ENCODE measurements at places on chromosomes 2 and 18.

GRCh38 chr2:202786842-202787241 lies 84.7 kb downstream of the ICA1L start:
- DNase-seq: no peak

DNA sequence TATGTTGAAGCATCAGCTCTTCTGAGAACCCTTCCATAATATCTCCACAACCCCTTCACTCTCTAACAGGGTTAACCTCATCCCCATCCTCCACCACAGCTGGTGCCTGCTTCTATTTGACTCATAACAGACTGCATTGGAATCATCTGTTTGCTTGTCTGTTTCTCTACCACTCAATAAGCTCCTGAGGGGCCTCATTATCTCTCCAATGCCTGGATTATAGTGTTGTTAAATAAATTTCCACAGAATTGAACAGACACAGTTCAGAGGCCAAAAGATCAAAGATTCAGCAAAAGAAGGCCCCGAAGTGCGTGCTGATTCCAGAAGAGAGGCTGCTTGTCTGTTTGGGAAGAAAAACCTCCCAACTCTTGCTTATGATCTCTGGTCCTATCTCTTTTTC lies 33.7 kb upstream of the FAM98A start:
- no peak for DNase-seq

GRCh38 chr2:41123341-41123740 lies 671.5 kb upstream of the SLC8A1 start:
- DNase-seq: no peak

- DNase-seq: no peak
These were observed 807.5 kb downstream of the MBD2 start for GRCh38 chr18:53417003-53417402.

DNA sequence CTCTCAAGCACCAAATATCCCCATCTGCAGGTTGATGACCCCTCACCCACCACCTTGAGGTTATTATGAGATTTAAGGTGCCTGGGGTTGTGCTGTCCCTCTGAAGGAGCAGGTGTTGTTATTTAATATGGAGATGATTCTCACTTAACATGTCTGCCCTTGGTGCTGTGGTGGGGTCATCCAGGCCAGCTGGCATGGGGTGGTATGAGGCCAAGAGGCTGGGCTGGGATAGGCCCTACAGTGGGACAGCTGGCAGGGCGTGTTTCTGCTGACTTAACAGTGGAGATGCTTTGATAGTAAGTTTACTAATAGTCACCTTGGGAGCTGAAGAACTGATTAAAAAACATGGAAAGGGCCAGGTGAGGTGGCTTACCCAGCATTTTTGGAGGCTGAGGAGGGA lies 22.4 kb downstream of the SERPINB12 start:
- DNase-seq: no peak

DNA sequence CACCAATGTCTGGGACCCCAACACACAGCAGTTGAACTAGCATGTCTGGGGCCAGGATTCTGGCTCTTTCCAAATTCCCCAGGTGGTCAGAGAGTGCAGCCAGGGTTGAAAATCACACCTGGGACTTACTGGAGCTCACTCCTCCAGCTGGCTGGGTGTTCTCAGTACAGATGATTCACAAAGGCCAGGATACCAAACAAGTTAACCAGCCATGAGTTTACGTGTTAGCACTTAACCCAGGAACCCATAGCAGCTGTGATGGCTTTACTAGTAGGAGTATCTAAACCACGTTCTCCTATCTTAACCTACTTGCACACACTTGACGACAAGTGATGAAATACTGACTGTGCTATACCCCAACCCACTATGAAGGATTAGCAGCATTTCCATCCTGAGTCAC lies 222.8 kb downstream of the FBXO15 start:
- no peak for DNase-seq

- DNase-seq: no peak
These were observed 71.1 kb downstream of the ROCK1 start for GRCh38 chr18:21040466-21040865.

DNA sequence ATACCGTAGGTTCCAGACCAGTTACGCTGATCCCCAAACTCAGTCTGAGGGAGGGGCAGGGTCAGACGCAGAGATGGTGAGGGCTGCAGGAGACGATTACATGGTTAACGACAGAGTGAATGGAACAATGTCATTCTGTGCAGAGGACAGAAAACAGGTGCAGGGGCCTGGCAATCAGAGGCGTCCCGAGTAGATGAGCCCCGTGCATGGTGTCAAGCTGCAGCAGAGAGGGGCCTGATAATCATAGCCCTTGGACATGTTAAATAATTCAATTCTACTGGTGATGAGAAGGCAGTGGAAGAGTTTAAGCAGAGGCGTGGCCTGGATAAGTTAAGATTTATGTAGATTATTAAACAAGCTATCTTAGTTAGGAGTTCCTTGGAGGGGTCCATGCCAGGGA lies 178.6 kb downstream of the MYT1L start:
- DNase-seq: no peak

DNA sequence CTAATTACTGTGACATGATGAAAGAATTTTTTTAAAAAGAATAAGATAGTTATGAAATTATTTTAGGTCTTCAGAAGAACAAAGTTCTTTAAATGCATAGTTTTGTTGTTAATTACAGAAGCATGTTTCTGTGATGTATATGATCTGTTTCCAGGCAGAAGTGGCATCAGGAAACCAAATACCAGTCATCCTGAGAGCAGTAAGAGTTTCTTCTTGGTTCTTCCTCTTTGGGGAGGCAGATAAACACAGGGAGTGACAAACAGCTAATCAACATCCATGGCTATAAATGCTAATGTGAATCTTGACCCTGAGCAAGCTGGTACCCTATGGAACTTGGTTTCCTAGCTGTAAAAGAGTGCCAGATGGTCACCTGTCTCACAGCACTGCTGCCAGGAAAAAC lies 29.2 kb downstream of the WIPF1 start:
- DNase-seq: no peak

- DNase-seq: no peak
These were observed 109.8 kb downstream of the DDX1 start for GRCh38 chr2:15701341-15701907.

- DNase-seq: no peak
These were observed 245.7 kb downstream of the SP3 start for GRCh38 chr2:173719471-173719870.

DNA sequence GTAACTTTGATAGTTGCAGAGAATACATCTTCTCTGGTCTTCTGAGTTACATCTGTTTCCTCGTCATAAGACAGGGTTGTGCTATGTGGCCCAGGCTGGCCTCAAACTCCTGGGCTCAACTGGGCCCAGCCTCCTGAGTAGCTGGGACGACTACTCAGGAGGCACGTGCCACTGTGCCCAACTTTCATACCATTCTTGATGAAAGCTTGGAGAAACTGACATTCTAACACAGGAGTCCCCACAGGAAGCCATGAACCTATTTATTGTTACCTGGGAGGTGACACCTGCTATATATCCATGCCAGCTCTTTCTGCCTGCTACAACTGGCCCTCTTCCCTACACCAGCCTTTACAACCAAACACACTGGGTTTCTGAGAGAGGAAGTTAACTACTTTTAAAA lies 19.1 kb downstream of the EIF2AK3 start:
- no peak for DNase-seq

DNA sequence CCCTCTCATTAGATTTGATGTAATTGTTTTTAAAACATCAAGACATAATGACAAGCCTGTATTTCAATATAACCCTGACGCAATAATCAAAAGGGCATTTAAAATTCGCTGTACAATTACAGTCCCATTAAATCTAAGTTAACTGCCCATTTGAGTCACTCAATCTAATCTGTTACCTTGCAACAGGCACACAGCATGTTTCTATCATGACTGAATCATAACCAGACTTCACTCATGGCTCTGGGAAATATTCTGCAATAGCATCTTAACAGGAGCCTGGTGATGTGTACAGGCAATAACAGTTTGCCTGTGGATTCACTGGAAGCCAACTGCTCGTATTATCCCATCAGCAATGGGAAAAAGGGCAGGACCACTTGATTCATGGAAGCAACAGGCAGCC lies 142.3 kb upstream of the NCKAP5 start:
- DNase-seq: no peak

DNA sequence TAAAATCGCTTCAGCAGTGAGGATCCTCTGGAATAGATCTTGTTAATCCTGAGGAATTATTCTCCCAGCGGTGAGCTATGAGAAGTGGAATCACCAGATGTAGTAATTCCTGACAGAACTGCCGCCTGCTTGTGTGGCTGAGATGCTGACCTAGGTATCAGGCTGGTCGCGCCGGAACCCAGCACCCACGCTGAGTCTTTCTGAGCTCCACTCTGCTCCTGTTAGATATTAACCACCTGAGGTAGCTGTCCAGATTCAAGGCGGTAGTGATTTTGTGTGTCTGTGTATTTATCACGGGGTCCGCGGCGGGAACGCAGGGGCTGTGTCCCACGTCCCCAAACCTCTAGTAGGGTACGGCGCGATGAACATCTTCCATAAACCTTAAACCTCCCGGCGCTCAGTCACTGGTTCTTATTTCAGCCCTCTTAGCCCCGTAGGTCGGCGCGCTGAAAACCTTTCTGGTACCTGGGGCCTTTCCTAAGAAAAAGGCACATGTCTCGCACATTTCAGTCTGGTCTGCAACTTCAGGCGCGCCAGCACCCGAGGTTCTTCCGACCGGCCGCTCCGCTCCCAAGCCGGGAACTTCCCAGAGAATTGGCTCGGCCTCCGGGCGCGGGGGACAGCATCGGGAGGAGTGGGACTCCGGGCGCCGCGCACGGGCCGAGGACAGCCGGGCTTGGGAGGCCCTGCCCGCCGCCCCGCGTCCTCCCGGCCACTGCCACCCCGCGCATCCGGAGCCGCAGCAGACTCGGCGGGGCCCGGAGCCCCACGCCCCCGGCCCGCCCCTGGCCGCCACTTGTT lies 542 bp upstream of the CNNM3 start:
- no peak for DNase-seq

DNA sequence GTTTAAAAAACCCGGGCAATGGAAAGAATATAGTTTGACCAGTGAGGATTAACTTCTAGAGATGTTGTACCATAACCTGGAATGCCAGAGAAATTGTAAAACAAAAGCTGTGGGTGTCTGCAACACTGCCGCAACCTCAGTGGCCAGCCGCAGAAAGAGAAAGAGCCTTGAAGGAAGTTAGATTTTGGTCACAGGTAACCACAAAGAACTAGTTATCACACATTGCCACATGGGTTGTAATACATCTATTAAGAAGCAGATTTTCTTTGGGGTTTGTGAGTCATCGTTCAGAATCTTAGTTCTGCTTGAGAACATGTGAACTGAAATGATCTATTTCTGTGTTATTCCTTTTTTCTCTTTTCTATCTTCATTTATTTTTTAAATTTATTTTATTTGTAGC lies 222.9 kb upstream of the AGAP1 start:
- DNase-seq: no peak

GRCh38 chr18:54736981-54737380 lies 91.3 kb upstream of the RAB27B start:
- no peak for DNase-seq
